Left renal pelvis (tissue), 4 donors: ENCODE measurements at places on chromosomes 7 and 10. TPM values are rescaled to one million over a fixed set of nuclear protein-coding genes. Genes with fewer than 3 reads are reported as not detected.

DNA sequence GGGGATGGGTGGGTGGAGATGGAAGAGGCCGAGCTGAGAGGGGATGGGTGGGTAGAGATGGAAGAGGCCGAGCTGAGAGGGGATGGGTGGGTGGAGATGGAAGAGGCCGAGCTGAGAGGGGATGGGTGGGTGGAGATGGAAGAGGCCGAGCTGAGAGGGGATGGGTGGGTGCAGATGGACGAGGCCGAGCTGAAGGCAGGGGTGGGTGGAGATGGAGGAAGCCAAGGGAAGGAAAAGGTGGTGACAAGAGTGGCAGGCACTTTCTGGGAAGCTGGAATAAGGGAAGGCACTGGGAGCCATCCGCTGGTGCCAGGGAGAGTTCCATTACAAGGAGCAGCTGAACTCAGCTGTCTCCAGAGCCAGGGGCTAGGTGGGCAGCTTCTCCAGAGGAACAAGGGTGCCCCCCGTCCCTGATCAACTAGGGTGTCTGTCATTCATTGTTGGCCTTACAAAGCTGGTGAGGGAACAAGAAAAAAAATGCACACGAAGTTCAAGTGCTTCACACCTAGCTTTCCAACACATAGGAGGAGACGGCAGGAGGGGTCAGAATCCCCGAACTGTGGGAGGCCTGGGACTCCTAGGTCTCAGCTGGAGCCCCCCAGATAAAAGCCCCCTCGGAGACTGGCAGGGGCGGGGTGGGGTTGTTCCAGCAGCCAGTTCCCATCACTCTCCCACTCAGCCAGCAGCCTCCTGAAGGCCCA is 62.4 kb downstream of the PROSER2 start:
- DNase-seq = no peak

GRCh38 chr10:34154383-34154900 is 660.7 kb downstream of the PARD3 start:
- no peak for DNase-seq

The IPMK gene
- polyA plus RNA-seq = 3.7 TPM

- DNase-seq = no peak
Observed at GRCh38 chr10:112052166-112052565, 131.4 kb downstream of the GPAM start.

GRCh38 chr7:24705461-24705954 is 51.8 kb downstream of the GSDME start:
- no peak for DNase-seq

The SLC16A12 gene
- polyA plus RNA-seq = 32.9 TPM

GRCh38 chr7:43220250-43220649 is 107.8 kb downstream of the HECW1 start:
- no peak for DNase-seq

DNA sequence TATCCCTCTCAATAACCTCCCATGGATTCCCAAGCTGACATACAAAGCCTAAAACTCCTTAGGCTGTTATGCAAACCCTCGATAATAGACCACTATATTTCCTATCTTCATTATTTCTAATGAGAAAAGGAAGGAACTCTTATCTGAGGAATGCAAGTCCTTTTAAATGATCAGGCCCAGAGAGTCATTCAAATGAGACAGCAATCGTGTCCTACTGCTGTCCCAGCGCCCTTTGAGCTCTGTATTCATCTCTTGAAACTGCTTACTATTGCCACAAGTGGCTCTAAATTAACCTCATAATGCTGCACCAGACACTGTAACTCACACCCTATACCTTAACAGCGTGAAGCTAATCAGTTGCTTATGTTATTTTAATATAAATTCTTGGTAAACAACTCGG is 182.1 kb upstream of the NAMPT start:
- DNase-seq = no peak

DNA sequence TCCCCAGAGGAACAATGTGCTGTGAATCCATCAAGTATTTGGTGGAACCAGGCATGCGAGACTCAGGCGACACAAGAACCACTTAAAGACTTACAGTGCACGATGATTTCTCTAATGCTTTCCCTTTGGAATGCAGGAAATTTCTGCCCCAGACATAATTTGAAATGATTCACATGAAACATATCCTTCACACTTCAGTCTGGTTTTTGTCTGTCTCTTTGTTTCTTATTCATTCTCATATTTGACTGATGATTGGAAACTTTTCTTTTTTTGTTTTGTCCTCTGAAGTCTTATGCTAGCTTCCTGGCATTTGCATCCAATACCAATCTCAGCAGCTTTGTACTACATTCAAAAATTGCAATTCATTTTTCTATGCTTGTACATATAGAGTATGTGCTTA is 502.8 kb downstream of the PHTF2 start:
- no peak for DNase-seq
